ENCODE measurements at places on chromosomes 5 and 9.
A peak's percentile ranks its signal among the peaks of the same experiment; 100 is the strongest.

- no peak for DNase-seq
These were observed 25.3 kb upstream of the CXCL14 start for GRCh38 chr5:135604056-135604455.

GRCh38 chr9:123637606-123637944, 281.6 kb downstream of the CRB2 start:
- DNase-seq = no peak

DNA sequence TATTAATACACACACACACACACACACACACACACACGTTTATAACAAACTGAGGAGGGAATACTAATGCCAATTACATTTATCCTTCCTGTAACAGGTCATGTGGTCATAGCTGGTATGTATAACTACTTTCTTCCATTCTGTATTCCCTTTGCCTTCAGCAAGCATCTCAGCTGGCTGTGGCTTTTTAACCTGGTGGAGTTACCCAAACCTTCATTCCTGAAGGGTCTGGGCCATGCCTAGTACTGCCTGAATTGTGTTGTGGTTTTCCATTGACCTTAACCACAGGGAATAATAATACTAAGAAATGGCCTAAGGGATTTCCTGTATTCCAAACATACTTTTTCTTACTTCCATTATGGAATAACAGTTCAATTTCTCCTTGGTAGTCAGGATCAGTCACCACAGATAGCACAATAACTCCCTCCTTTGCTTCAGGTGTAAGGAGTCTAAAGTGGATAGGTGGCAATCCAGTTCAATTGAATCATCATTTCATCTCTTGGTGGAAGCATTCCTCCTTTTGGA, 222.2 kb upstream of the MEF2C start:
- no peak for DNase-seq

GRCh38 chr9:99169086-99169485, 52.7 kb downstream of the ALG2 start:
- no peak for DNase-seq

DNA sequence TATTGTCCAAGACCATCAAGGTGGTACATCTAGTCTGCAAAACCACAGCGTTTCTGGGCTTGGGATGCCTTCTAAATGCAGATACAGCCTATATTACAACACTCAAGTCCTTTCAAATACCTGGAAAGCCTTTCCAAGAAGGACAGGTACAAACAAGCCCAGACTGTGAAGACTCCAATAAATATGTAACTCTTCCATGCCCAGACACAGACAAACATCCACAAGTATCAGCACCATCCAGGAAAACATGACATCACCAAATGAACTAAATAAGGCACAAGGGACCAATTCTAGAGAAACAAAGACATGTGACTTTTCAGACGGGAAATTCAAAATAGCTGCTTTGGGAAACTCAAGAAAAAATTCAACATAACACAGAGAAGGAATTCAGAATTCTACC, 152.7 kb upstream of the POC5 start:
- no peak for DNase-seq

- DNase-seq = no peak
These were observed 100.7 kb downstream of the EPB41L4A start for GRCh38 chr5:112318346-112318745.

DNA sequence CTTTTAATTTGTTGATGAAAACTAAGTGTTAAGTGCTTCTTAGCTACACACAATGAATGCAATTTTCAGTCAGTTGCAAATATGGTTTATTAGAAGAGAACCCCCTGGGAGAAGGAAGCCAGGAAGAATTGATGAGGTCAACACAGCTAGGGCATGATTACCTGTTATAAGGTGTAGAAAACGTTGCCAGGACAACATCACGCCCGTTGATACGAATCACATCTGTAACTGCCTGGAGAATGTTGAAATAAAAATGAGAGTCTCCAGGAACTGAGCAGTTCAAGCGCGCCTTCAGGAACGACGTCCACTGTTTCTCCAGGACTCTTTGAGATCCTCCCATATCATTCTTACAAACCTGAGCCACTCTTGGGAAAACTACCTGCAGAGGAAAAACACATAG, 88.0 kb downstream of the SEMA6A start:
- DNase-seq = no peak

- DNase-seq = peak; percentile 84
These were observed 9.2 kb upstream of the PHYHD1 start for GRCh38 chr9:128911529-128912035.

DNA sequence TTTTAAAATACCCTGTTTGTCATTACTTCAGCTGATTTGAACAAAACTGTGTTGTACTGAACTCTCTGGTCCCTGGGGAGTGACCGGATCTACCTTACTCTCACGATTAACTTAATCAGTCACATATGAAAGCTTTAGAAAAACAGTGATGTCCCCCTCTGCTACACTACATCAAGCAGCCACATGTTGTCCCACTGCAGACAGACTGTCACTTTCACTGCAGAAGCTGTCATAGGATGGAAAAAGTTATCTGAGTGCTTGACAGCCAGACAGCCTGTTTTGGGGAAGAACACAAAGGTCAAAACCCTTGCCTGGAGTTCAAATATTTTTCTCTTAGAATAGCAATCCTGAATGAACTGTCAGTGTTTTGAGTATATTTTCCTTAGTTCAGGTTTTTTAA, 546.4 kb downstream of the DTWD2 start:
- DNase-seq = no peak

- DNase-seq = no peak
These were observed 8.5 kb downstream of the SH3PXD2B start for GRCh38 chr5:172445866-172446265.

- DNase-seq = no peak
These were observed 279.4 kb downstream of the HINT1 start for GRCh38 chr5:130885691-130886090.

GRCh38 chr9:94677929-94678328, 38.6 kb upstream of the FBP1 start:
- DNase-seq = no peak

DNA sequence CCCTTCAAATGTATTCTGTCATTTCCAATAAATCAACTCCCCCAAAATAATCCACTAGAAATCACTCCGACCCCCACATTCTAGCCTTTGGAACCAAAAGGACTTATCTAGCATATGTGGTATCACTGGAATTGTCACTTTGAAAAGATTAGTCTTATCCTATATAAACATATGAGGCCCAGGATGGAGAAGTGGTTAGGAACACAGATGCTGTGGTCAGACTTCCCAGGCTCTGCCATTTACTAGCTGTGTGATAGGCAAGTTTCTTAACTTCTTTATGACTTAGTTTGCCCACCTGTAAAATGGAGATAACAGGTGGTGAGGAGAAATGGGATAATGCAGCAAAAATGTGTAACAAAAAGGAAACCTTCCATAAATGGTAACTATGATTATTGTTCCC, 62.0 kb upstream of the GLRX start:
- DNase-seq = no peak

- no peak for DNase-seq
These were observed 7.8 kb downstream of the LCN10 start for GRCh38 chr9:136734837-136735496.

DNA sequence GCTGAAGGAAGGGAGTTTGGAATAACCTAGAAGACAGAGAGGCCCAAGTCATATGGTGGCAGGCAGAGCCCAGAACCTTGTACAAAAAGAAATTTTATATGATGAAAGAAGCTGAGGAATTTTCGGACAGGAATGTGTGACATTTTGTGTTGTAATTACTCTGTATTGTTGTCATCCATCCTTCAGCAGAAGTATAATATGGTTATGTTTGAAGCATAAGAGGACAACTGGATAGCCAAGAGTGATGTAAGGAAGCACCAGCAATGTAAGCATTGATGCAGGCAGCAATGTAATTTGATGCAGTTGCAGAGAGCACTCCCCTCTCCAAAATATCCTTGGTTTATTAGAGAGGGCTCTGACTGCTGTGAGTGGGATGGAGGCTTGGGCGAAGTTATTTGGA, 19.1 kb upstream of the SNX2 start:
- DNase-seq = no peak

DNA sequence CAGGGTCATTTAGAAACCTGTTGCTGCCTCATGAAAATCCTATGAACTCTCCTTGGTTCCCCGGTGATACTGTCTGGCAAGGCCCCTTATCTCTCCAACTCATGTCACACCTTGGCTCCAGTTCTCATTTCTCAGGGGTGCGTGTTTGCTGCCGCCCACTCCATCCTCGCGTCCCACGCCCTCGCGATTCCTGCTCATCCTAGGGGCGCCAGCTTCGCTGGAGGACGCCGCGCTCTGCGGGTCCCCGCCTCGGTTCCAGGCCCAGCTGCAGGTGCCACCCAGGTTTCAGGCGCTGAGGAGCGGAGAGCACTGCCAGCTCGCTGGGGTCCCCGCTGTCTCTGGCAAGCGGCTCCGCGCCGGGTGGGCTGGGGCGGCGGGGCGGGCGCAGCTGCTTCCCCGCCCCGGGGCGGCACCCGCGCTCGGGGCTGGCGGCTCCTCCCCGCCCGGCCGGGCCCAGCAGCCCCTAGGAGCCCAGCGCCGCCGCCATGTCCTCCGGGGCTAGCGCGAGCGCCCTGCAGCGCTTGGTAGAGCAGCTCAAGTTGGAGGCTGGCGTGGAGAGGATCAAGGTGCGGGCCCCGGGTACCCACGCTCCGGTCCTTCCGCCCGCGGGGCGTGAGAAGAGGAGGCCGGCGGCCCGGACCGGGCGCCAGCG, at the start of gene GNG10:
GNG10 (plus strand) TSS at position 456 of the 652 bp plus-strand sequence; CDS start at position 486, 30 bp downstream.
- DNase-seq = peak; percentile 69

DNA sequence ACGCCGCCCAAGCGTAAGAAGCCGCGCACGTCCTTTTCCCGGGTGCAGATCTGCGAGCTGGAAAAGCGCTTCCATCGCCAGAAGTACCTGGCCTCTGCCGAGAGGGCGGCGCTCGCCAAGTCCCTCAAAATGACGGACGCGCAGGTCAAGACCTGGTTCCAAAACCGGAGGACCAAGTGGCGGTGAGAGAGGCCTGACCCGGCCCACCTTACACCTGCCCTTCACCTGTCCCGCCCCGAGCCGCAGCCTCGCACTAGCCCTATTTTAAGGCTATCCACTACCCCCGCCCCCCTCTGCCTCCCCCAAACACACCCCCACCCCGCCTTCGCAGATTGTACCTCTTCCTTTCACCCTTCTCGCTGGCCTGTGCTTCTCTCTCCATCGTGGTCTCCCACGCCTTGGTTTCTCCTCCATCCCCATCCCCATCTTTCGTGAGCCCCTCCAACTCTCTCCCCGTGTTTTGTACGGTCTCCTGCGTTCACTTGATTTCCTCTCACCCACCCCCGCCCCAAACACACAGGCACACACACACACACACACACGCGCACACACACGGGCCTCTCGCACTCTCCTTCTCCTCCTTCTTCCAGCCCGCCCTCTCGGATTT, 1.3 kb downstream of the TLX3 start:
- DNase-seq = no peak

DNA sequence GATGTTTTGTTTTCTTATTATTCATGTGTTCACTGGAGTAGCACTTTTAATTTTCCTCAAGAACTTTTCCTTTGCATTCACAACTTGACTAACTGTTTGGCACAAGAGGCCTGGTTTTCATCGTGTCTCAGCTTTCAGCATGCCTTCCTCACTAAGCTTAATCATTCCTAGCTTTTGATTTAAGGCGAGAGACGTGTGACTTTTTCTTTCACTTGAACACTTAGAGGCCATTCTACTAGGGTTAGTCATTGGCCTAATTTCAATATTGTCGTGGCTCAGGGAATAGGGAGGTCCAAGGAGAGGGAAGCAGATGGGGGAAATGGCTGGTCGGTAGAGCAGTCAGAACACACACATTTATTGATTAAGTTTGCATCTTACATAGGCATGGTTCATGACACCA, 94.0 kb downstream of the ZNF462 start:
- no peak for DNase-seq

GRCh38 chr5:14004598-14005394, 60.3 kb upstream of the DNAH5 start:
- no peak for DNase-seq

- no peak for DNase-seq
These were observed 269.6 kb upstream of the DAP start for GRCh38 chr5:11030671-11031070.

DNA sequence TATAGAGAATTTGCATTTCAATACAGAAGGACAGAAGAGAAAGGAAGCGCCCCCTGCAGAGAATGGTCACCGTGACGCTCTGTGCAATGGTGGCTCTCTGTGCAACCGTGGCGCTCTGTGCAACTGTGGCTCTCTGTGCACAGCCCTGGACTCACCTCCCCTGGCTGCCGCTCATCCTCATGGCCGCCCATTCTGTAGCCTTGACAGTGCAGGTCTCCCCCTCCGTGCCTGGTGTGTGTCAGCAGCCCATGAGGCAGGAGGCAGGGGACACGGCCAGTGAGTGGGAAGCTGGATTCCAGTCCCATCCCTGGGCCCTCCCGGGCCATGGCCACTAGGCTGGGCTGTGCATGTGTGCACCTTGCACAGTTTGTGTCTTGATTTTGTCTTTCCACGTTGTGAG, 12.0 kb downstream of the EXOC3 start:
- DNase-seq = no peak

DNA sequence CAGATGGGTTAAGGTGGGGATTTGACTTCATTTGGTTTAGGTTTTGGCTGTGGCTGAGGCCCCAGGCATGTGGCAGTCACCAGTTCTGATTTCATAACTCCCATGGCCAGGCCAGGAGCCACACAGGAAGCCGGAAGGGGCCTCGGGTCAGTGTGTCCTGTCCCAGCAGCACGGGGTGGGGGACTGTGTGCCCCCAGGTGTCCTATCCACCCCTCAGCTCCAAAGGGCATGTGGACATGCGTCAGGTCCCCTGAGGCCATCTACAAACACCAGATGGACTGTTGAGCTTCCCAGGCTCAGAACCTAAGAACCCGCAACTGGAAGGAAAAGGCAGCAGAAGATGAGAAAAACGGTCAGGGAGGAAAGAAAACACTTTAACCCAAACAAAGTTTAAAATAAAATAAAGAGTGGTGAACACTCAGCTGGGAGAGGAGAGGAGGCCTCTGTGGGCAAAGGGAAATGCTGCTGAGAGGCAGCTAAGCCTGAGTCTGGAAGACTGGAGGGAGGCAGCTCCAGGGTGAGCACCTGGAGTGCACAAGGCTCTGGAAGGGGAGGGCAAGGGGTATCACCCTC, 260.8 kb downstream of the AUH start:
- DNase-seq = no peak

GRCh38 chr5:168136340-168136739, 155.1 kb upstream of the WWC1 start:
- no peak for DNase-seq

- DNase-seq = no peak
These were observed 10.3 kb upstream of the RIOK2 start for GRCh38 chr5:97193355-97193688.

- no peak for DNase-seq
These were observed 97.5 kb downstream of the ZNF608 start for GRCh38 chr5:124648902-124649467.

GRCh38 chr5:145946112-145946861, 9.9 kb downstream of the SH3RF2 start:
- peak; percentile 42 for DNase-seq

All from H54 (cell line).